ENCODE measurements at places on chromosomes 13 and 19.

DNA sequence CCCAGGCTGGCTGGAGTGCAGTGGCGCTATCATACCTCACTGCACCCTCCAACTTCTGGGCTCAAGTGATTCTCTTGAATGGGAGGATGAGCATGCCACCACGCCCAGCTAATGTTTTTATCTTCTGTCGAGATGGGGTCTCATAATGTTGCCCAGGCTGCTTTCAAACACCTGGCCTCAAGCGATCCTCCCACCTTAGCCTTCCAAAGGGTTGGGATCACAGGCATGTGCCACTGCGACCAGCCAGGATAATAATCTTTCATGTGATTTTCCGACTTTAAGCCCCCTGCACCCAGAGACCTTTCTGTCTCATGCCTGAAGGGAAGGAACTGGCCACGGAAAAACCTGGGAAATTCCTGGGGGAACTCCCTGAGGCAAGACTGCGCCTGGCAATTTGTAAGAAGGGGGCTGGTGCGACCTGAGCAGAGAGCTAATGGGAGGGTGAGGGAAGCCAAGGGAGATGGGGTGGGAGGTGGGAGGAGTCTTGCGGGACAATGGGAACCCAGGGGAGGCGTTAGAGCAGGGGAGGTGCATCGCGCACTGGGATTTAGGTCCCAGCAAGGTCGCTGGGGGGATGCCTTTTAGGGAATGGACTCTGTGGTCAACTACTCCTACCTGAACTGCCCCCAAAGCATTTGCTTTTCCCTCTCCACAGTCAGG lies 1.2 kb upstream of the CCDC124 start:
- no peak for DNase-seq

GRCh38 chr19:51637362-51637978 lies 7.3 kb upstream of the SIGLEC5 start:
- no peak for DNase-seq

DNA sequence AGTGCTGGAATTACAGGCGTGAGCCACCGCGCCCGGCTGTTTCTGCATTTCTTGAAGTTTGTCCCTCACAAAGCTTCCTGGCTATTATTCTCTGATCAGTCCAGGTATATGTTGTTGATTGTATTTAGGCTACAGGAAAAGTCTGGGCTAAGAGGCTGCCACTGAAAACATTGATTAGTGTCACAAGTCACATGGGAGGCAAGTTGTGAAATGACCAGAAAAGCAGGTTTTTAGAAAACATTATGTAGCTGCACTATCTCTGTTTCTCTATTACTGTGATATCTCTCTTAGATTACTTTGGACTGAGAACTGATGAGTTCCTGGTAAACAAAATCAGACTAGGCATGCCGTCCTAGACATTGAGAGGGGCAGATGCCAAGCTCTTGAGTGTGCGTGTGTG lies 16.0 kb upstream of the ZDHHC20 start:
- DNase-seq: no peak

DNA sequence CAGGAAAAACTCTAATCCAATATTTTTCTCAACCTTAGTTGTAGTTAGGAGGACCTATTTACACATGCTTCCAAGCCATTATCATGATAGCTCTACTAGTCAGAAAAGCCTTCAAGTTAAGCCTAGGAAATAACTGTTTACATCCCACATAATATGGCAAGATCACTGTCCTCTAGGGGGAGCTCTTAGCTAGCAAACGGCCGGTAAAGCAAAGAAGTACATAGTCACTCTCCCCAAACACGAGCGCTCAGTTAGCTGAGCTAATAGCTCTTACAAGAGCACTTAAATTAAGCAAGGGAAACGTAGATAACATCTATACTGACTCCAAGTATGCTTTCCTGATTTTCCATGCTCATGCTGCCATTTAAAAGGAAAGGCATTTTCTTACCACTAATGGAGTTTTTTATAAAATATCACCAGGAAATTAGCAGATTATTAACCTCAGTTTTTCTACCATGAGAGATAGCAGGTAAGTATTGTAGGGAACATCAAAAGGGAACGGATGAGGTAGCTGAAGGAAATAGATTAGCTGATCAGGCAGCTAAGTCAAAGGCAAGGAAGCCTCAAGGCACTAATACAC lies 100.6 kb upstream of the PABPC3 start:
- peak; percentile 75 for DNase-seq

DNA sequence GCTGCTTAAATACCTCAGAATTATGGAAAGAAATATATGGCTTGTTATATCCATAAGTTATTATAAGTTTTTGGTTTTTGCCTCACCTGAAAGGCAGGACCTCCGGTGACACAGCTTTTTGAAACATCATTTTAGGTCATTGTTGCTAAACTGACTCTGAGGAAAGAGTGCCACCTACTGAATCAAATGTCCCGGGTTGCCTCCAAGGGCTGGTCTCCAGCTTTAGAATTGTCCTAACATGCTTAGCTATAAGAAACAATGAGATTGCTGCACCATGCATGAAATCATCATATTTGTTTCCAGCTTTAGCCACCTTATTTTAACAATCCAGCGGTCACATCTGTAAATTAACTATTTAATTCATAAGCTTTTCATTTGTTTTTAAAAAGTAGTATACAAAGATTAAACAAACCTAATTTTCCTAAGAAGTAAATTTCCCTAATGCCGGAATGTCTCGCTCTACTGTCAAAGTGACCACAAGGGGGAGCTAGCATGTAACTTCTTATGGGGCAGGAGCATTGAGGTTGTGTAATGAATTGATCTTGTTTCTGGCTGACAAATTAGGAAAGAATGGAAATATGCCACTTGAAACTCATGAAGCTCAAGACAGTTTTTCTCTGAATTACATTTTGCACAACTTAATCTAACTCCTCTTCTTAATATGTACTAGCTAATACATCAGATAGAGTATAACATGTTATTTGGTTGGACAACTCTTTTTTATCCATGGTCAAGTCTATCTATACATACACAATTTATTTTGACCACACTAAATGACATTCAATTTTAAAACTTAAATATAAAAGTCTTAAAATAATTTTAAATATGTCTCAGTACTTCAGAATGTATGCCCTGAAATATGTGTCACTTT lies 6.7 kb upstream of the PCDH17 start:
- peak; percentile 12 for DNase-seq

- peak; percentile 27 for DNase-seq
Measured at GRCh38 chr19:5154129-5154798, 185.4 kb downstream of the KDM4B start.

GRCh38 chr19:13995878-13996765 lies 10.0 kb downstream of the RFX1 start:
- DNase-seq: no peak

DNA sequence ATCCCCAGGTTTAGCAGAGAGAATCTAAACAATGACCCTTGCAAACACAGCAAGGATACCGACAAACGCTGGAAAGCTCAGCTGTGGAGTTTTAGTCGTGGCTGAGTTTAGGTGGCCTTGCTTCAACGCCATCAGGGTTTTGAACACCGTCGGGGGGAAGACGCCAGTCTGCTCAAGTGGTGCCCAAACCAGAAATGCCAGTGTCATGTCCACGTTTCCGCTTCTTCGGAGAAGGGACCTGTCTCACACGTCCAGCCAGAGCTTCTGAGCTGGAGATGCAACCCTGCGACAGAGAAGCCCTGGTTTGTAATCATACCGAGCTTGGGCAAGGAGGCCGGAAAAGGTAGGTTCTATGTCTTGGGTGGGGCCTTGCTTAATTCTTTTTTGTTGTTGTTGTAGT lies 42.6 kb upstream of the ATP11A start:
- no peak for DNase-seq

- DNase-seq: no peak
Measured at GRCh38 chr19:39752390-39752789, 14.6 kb upstream of the CLC start.

DNA sequence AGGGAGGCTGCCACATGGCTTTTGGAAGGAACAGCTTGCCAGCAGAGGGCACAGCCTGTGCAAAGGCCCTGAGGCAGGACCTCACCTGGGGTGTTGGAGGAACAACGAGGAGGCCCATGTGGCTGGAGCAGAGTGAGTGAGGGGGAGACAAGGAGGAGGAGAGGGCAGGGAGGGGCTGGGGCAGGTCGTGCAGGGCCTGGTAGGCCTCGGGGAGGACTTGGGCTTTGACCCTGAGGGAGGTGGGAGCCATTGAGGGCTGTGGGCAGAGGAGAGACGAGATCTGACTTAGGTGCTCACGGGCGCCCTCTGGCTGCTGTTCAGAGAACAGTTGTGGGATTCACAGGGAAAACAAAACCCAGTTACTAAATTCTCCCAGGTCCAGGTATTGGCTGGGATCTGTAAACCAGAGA lies 25.2 kb downstream of the ZNRF4 start:
- DNase-seq: peak; percentile 29

DNA sequence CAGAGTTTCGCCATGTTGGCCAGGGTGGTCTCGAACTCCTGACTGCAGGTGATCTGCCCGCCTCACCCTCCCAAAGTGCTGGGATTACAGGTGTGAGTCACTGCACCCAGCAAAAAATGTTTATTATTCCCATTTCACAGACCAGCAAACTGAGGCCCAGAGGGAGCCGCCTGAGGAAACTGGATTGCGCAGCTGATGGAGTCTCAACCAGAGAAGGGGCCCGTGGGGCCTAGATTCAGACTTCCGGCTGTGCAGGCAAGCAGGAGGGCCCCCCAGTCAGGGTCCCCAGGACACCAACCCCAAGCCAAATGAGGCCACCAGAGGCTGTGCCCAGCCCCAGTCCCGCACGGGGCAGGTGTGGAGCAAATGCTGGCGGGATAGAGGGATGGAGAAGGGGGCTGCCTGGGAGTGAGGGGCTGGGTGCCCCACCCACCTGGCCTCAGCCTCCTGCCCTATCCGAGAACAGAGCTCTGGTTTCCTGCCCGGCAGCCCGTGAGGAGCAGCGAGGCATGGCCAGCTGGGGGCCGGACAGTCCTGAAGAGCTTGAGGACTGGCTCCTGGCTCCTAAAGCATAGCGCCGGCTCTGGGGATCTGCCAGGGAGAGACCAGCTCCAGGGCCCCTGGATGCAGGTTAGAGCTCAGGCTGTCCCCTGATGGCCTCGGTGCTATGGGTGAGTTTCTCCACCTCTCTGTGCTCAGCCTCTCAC lies 22.0 kb downstream of the MISP start:
- DNase-seq: no peak

GRCh38 chr13:75757336-75757735 lies 121.2 kb downstream of the LMO7 start:
- DNase-seq: no peak

GRCh38 chr19:11465600-11465999 lies 15.2 kb downstream of the ELAVL3 start:
- no peak for DNase-seq

- no peak for DNase-seq
Measured at GRCh38 chr13:23325191-23325590, 108.3 kb downstream of the SACS start.

DNA sequence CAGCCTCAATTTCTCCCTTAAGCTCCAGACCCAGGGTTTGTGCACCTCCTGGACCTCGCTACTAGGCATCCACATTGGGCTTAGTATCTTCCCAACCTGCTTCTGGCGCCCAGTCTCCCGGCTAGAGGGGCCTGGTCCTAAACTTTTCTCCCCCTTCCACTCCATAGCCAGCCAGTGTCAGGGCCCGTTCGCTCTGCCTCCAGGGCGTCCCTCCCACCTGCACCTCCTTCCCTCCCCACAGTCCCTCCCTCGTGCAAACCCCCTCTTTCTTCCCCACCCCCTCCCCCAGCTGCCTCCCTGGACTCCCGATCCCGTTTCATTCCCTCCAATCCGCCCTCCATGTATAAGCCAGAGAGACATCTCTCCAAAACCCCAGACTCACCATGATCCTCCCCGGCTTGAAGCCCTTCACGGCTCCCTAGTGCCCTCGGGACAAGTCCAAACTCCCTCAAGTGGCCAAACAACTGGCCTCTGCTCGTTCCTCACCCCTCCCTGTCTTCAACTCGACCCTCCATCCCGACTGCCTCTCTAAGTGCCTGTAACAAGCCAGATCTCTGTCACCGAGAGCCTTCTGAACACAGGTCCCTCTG lies 997 bp upstream of the SAMD4B start:
- peak; percentile 42 for DNase-seq

GRCh38 chr13:41178040-41178439 lies 16.3 kb downstream of the KBTBD7 start:
- DNase-seq: no peak
